ENCODE measurements at places on chromosomes 7 and 10. TPM values are rescaled to one million over a fixed set of nuclear protein-coding genes. Genes with fewer than 3 reads are reported as not detected.

SORBS1 gene
- total RNA-seq: 0.77 TPM

DNA sequence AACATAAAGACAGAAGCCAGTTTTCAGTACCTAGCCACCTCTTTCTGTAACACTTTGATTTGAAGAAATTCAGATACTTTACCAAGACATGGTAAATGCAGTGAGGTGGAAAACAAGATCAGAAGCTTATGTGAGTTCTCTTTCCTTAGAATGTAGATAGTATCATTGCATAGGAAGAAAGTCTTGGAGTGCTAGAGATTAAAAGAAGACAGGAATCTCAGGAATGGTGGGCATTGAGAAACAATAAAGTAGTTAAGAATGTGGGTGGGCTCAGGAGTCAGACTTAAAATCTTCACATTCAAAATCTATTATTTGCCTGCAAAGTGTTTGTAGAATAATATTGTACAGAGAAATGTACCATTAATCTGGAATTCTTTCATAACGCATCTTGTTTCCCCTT lies 58.9 kb downstream of the POLL start:
- DNase-seq: no peak
- H3K27me3 ChIP-seq: no peaks in the 10 kb centered on the region
- H3K4me3 ChIP-seq: no peak overlapping the region
- peaks cover 2% of the 10 kb centered on the region for H3K36me3 ChIP-seq
- H3K27ac ChIP-seq: no peak overlapping the region

DNA sequence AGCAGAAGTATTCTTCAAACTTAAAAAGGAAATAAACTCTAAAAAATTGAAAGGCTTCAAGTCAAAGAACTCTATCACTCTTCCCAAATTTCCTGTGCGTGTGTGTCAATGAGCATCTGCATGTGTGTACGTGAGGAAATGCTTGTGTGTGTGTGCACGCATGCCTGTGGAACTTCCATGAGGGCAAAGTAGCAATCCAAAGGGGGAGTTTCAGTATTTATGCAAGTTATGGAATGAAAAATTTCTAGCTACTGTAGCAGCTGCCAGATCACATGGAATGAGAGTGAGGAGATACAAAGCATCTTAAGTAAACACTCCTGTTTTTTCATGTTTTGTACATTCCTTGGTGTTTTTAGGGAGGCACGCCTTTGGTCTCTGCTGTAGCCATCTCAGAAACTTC lies 152.6 kb downstream of the RAPGEF5 start:
- DNase-seq: no peak
- no peaks in the 10 kb centered on the region for H3K27me3 ChIP-seq
- H3K27ac ChIP-seq: no peak overlapping the region
- no peak overlapping the region for H3K4me3 ChIP-seq
- no peaks in the 10 kb centered on the region for H3K36me3 ChIP-seq

ATG9B gene
- total RNA-seq: 2.8 TPM

DNA sequence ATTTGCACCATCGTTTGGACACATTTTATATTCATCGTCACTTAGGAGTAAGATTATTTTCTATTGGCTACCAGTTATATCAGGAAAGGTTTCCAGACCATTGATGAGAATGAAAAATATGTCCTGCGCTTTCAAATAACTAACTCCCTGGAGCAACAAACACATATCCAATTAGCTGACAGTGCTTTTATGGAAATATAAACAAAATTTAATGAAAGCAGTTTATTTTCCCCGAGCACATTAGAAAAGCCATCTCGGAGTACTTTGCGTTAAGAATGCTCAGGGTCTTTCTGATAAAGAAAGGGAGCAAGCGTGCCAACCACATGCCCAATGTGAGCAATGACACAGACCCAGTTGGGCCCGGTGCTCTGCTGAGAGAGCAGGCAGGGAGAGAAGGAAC lies 85.1 kb upstream of the ZPBP start:
- no peaks in the 10 kb centered on the region for H3K4me1 ChIP-seq
- no peak for DNase-seq
- no peaks in the 10 kb centered on the region for H3K27me3 ChIP-seq
- no peak overlapping the region for H3K4me3 ChIP-seq
- H3K36me3 ChIP-seq: no peaks in the 10 kb centered on the region
- H3K27ac ChIP-seq: no peak overlapping the region
